ENCODE measurements at places on chromosomes 7 and 10. TPM values are rescaled to one million over a fixed set of nuclear protein-coding genes. Genes with fewer than 3 reads are reported as not detected.
A peak's percentile ranks its signal among the peaks of the same experiment; 100 is the strongest.

FAM237B gene
- total RNA-seq: not detected

CYP26A1 gene
- 0.23 TPM for total RNA-seq

HMX2 gene
- not detected for total RNA-seq

DNA sequence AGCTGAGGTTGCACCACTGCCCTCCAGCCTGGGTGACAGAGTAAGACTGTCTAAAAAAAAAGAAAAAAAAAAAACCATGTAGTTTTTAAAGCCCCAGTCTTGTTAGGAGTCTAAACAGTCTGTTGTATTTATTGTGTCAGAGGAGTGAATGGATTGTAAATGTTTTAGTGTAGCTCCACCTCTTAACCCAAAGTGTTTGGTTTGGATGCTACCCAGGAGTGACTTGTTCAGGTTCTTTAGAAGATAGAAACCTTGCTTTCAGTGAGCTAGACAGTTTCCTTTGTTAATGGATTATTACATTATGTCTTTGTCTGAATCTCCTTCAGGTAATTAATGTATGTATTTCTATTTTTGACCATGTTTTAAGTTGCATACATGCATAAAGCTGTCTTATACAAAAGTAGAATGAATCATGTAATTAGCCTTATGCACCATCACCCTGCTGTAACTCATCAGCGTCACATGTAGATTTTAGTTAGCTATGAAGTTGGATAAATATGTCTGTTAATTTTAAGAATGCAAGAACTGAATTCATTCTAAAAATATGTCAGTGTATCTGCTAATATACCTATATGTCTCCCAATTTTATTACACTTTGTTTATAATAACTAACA, 97.7 kb downstream of the TAF3 start:
- no peak overlapping the region for H3K4me3 ChIP-seq
- no peak for DNase-seq
- H3K4me1 ChIP-seq: no peaks in the 10 kb centered on the region
- H3K27me3 ChIP-seq: no peaks in the 10 kb centered on the region

- no peak for DNase-seq
- peaks cover 2% of the 10 kb centered on the region for H3K36me3 ChIP-seq
- no peak overlapping the region for H3K4me3 ChIP-seq
- H3K27ac ChIP-seq: peak overlapping the region; percentile 43
These were observed 50.5 kb upstream of the TRIM8 start for GRCh38 chr10:102593804-102594079.

DNA sequence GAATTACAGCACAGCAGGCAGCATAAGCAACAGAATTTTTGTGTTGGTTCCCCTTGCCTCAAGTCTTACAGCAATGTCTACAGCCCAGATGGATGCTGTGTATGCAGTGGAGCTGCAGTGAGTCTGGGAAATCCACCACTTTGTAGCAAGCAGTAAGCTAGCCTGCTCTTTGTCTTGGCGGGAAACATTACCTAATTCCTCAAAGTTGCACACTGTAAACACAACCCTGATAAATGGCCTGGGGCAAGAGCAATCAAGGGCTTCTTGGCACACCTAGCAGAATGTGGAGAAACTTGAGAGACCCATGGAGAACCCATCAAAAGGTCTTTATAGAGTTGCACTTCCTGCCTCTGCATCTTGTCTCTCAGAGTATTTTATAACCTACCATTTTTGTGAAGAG, 102.0 kb upstream of the FOXP2 start:
- no peak for DNase-seq
- H3K36me3 ChIP-seq: no peaks in the 10 kb centered on the region
- H3K4me3 ChIP-seq: no peak overlapping the region
- no peak overlapping the region for H3K27ac ChIP-seq
